ENCODE measurements at places on chromosomes 7 and 10.

DNA sequence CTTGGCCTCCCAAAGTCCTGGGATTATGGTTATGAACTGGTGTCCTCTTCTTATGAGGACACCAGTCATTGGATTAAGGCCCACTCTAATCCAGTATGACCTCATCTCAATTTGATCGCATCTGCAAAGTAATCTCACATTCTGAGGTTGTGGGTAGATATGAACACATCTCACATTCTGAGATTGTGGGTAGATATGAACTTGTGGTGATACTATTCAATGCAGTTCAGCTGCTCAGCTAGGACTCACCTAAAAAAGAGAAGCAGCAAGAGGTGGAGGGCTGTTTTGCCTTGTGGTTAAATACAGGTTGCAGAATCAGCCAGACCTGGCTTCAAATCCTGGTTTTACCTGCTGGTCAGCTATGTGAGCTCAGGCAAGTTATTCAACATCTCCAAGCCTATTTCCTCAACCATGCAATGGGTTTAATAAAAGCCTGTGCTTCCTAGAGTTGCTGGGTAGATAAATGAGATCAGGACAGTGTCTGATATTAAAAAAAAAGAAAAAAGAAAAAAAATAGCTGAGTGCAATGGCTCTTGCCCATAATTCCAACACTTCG is 8.5 kb upstream of the BAG3 start:
- DNase-seq: no peak

DNA sequence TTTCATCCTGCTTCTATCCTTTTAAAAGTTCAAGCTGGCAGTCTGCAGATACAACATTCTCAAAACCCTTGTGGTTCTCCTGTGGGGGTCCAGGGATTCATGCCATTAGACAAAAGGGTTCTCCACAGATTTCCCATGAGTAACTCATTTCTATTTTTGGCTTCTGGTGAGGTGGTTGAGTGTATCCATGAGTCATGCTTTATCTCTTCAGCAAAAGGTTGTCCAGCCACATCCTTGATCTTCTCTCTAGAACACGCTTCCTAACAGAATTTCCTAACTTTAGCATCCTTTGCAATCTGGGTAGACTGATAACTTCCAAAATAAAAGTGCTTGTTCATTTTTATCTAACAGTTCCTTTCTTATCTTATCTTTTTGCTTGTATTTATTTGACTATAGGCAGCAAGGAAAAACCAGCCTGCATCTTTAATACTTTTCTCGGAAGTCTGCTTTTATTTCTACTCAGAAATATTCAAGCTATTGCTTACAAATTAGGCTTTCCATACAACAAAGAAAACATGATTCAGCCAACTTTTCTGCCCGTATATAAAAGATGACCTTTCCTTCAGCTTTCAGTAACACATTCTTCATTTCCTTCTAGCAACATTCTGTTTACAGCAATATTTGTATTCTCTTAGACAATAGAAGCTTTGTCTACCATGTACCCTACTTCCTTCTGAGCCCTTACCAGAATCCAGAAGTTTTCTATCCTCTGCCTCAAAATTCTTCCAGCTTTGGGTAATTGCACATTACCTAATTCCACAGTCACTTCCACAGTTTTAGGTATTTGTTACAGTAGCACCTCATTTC is 79.3 kb upstream of the IL6 start:
- no peak for DNase-seq

DNA sequence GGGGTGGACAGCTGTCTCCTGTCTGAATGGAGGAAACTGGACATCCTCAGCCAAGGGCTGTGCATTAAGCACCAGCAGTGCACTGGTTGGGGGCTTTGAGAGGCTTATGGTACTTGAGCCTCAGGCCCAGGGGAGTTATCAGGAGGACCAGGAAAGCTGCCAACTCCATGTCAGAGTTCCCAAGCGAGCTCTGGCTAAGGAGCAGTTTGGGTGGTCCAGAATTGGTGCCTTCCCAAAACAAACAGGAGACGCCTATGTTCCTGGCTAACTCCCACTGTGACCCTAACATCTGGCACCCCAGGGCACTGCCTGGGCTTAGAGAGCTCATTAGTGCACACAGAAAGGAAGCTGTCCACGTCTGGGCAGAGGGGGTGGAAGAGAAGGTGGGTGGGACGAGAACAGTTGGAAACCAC is 408.6 kb upstream of the NPVF start:
- DNase-seq: no peak

GRCh38 chr10:8577686-8578085 is 523.2 kb downstream of the GATA3 start:
- no peak for DNase-seq

GRCh38 chr10:132148261-132149251 is 38.2 kb upstream of the DPYSL4 start:
- DNase-seq: no peak
